ENCODE measurements at places on chromosomes 6 and 20.

DNA sequence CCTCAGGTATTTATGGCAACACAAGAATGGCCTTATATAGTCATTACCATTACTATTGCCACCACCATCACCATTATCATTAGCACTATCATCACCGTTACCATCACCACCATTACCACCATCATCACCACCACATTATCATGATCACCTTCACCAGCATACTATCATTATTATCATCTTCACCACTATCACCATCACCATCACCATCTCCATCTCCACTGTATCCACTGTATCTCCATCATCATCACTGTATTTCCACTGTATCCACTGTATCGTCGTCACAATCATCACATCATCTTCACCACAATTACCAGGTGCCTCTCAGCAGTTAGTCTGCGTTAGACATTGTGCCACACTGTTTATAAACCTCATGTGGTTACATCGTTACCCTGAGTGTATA, 45.3 kb downstream of the GGTLC1 start:
- no peak for DNase-seq

GRCh38 chr6:42819803-42820511, 38.1 kb downstream of the BICRAL start:
- DNase-seq = no peak

GRCh38 chr6:27805347-27805746, 106.8 kb downstream of the OR2B2 start:
- no peak for DNase-seq

DNA sequence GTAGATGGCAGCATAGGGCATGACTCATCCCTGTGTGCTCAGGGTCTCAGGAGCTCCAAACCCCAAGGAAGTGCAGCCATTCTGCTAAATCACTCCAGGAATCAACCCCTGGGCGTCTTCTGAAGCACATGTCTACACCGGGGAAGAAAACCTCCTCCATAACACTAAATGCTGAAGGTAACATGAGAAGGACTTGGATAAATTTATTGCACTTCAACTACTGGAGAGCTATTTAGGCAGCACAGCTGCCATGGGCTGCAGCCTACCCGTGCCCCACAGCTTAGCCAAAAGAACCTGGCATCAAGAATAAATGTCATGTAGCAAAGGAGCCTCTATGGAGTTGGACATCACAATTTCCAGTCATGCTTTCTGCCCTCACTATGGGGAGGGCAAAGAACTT, 152.4 kb upstream of the PROKR2 start:
- DNase-seq = no peak

DNA sequence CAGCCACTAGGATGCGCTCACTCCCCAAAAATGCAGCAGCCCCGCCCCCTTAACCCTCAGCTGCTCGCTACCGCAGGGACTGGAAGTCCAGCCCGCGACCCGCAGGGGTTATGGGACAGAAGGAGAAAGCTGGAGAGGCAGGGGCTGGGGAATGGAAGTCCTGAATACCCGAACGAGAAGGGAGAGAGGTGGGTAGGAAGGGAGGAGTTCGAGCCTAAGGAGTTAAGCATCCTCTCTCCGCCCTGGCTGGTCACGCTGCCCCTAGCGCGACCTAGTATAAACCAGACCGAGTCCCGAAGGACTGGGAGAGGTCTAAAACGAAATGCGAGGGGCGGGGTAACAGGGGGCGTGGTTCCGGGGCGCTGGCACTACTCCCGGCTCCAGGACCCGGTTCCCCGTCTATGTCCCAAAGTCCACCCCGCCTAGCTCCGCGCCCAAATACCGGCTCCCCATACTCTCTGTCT, 448 bp upstream of the DDAH2 start:
- peak; percentile 72 for DNase-seq

- no peak for DNase-seq
These were observed 142.7 kb upstream of the GGTLC1 start for GRCh38 chr20:24131281-24131680.

DNA sequence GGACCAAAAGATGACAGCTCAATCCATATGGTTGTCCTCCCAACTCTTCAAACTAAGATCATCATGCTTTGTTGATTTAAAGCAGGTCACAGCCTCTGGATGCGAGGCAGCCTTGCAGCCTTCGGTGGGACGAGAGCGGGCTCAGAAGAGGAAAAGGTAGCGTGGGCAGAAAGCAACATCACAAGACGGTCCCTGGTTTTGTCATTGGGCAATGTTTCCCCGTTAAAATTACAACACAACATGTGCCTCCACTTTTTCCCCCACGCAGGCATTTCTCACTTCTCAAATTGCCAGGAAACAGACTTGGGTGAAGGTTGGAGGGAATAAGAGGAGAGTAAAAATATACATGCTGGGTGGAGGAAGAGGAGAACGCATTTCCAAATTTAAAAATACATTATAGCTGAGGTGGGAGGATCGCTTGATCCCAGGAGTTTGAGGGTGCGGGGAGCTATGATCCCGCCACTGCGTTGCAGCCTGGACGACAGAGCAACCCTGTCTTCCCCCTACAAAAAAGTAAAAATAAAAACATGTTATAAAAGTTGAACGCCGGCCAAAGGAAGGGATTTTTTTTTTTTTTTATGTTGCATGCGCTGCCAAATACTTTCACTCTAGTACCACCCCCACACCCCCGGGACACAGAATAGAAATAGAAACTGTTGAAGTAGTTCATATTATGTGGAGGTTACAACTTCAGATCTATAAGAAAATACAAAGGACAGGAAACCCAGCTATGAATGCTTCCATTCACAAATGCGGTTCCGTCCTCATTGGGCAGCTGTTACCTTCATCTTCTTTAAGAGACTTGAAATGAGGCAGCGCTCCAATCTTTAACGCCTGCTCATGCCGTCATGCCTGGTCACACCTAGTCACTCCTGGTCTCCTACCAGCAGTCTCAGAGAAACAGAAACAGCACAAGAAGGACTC, 13.9 kb upstream of the NAA20 start:
- peak; percentile 77 for DNase-seq

- no peak for DNase-seq
These were observed 40.3 kb upstream of the SIM1 start for GRCh38 chr6:100504786-100505737.

GRCh38 chr6:108946695-108947094, 98.5 kb downstream of the ARMC2 start:
- DNase-seq = no peak

GRCh38 chr6:132085731-132086130, 134.6 kb upstream of the CCN2 start:
- no peak for DNase-seq

DNA sequence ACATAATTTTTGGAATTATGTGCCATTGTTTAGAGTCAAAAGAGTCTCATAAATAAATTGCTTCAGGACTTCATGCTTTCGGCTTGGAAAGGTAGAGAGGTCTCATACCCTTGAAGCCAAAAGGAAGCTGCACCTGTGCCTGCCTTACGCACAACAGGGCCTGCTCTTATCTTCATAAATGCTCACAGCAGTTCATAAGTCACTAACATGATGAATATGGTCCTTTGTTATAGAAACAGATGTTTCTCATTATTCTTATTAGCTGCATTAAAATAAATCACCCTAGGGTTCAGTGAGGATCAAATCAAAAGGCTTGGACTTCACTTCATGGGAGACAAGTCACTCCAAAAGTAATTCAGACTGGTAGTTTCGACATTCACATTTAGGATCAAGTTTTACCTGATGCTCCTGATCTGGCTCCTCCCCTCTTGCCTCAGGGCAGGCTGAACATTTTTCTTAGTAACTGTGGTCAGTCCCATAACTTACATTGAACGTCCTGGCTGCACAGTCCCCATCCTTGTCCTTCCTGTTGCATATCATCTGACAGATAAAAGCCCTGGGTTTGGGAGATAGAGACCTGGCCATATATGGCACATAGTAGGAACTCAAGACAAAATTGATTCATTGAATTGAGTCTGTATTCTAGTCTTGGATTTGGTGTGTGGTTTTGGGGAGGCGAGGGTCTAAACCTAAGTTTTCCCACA, 20.7 kb upstream of the SH3BGRL2 start:
- no peak for DNase-seq

- DNase-seq = no peak
These were observed 3.8 kb upstream of the ECHDC1 start for GRCh38 chr6:127347178-127347577.

DNA sequence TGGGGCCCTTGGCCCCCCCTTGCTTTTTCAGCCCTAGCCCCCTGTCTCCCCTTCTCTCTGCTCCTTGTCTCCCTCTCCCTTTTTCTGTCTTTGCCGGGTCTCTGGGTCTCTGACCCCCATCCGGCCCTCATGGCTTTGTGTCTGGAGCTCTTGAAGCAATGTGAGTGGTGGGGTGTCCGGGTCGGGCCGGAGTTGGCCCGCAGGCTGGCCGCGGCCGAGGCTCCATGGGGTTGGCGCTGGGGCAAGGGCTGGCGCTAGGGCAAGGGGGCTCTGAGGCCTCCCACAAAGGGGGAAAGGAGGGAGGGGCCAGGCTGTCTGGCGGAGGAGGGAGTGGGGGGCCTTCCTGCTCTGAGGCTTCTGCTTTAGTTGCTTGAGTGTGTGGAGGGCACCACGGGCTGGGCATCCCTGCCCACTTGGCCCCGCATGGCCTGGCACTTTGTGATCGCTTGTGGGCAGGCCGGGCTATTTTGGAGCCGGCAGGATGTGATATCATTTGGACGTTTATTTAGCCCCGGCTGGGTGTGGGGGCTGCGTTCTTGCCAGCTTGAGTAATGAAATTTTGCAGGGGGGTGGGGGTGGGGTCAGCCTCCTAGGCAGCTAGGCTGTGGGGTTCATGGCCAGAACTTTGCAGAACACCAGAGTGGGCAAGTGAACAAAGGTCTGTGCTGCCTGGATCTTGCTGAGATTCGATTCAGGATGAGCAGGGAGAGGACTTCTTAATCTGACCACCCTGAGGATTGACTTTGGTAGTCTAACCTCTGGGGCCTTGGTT, 78.7 kb upstream of the MYL9 start:
- DNase-seq = no peak

DNA sequence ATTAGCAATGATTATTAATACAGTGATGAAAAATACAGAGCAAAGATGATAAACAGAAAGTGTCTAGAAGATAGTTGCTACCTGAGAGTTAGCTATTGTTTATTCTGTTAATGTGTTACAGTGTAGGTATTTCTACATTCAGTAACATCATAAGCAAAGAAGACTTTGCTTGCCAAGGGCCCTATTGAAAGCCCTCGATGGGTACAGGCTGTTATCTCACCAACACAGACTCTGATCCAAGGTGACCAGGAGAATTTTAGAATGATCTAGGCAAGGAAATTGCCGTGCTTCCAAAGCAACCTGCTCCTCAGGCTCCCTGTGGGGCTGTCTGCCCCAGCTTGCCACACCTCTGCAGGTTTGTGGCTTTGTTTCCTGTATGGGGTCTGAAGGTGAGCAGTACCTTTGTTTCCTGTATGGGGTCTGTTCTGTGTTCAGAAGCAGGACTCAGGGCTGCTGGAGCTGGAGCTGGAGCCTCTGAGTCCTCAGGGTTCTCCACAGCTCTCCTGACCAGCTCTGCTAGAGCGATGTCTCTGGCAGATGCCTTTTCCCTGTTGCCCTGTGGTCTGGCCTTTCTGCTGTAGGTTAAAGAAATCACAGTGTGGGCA, 32.5 kb downstream of the PHACTR3 start:
- DNase-seq = no peak

DNA sequence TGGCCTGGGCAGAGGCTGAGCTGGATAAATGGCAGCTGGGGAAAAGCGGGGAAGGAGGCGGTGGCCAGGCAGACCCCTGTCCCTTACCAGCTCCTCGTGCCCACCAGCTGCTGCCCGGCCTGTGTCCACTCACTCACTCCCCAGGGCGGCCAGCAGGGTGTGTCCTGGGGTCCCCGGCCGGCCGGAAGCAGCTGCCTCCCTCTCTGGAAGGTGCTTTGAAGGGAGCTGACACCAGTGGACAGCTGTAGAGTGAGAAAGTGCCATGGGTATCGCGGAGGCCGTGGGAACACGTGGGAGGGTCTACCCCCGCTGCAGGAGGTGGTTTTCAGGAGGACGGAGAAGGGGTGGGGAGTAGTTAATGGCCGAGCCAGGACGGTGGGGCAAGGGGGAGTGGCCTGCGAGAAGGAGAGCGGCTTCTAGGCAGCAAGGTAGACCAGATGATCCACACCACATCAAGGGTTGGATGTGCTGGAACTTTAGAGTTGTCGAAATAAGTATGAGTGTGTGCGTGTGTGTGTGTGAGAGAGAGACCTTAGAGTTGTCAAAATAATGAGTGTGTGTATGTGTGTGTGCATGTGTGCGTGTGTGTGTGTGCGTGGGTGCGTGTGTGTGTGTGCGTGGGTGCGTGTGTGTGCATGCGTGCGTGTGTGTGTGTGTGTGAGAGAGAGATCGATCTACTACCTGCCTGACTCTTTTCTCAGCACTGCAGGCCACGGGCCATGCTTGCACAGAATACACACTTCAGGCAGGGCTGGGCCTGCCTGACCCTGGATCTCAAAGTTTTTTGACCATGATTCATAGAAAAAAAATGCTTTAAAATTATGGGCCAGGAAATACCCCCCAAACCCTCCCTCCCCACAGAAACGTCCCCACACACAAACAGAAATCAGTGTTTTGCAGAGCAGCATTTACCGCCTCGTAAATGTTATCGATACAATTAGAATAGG, 43.9 kb downstream of the CDH4 start:
- no peak for DNase-seq

DNA sequence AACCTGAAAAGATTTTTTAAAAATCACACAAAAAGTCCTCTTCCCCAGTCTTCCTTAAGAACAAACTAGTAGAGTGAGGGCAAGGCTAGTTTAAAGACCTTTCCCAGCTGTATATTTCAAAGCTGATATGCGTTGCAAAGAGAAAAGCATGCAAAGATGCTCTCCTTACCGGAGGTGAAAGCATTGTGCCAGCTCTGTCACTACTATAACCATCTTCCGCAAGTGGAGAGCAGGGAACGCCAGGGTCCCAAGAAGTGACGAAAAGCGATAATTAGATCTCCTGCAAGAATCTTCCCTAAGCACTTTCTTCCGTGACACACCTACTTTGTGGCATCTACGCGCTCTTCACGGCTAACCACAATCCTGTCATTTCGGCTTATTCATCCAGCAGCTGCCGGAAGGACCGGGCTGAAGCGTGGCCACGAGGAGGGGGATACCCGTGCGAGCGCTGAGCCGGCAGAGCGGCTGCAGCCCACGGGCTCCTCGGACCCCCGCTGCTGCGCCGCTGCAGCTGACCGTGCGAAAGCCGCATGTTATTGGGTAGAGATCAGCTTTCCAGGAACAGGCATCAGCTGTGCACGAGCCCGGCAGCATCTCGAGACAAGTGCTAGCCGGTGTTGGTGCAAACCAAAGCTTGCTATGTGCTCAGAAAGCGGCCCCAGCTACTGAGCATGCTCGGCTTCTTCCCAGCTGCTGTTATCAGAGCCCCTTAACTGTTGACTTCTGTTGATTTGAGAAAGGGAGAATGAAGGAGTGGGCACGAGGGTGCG, 57.2 kb upstream of the ARHGAP18 start:
- peak; percentile 19 for DNase-seq

GRCh38 chr6:50842446-50842845, 23.8 kb downstream of the TFAP2B start:
- DNase-seq = no peak

GRCh38 chr20:38755324-38755910, 7.2 kb downstream of the ACTR5 start:
- DNase-seq = no peak
